ENCODE measurements at places on chromosomes 5 and 9.

DNA sequence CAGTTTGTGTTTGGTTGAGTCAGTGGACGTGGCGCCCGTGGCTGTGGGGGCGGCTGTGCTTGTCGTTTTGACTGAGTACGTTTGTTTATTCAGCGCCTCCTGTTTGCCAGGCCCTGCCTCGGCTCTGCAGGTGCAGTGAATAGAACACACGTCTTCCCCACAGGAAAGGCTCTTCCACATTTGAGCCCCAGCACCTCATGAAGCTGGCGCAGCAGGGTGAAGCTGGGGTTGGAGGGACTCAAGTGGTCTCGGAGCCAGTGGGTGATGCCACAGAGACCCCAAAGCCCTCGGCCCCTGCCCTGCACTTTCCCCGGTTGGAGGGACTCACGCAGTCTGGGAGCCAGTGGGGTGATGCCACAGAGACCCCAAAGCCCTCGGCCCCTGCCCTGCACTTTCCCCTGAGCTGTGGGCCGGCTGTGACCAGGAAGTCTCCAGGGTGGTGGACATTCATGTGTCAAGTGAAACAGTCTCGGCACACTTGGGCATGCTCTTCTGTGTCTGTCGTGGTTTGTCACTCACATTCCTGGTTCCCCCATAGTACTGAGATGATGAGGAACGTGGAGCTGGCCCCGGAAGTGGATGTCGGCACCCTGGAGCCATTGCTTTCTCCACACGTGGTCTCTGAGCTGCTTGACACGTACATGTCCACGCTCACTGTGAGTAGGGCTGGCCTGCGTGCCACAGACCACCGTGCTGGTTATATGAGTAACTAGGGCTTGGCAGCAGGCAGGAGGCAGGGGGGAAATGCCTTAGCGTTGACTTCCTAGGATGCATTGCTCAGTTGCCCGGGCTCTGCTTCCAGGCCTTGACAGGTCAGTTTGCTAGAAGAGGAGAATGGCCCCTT lies 13.6 kb downstream of the EXOC3 start:
- DNase-seq = no peak

DNA sequence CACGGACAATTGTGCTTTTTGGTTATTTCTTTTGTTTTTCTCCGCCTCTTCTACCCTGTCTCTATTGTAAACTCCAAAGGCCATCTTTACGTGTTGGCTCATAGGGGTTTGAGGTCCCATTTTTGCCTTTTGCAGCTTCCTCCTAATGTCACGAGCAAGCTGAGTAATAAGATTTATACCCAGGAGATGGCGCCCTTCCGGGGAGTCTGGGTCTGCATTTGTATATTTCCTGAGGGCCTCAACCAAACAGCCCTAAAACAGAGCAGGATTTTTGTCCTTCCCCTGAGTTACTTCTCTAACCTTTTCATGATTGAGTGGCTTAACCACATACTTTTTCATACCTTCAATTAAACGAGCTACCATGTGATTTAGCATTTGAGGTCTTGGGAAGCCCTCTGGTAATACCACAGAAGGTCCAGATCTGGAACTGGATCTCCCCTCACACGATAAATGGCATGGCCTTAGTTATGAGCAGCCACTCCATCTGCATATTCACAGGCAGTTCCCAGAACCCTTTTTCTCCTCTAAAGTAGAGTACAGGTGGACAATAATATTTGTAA lies 11.2 kb upstream of the CFAP95 start:
- DNase-seq = no peak

- DNase-seq = no peak
These were observed 38.6 kb upstream of the PIK3R1 start for GRCh38 chr5:68176802-68177479.

- DNase-seq = no peak
These were observed 39.4 kb upstream of the GRAMD2B start for GRCh38 chr5:126383776-126384175.

DNA sequence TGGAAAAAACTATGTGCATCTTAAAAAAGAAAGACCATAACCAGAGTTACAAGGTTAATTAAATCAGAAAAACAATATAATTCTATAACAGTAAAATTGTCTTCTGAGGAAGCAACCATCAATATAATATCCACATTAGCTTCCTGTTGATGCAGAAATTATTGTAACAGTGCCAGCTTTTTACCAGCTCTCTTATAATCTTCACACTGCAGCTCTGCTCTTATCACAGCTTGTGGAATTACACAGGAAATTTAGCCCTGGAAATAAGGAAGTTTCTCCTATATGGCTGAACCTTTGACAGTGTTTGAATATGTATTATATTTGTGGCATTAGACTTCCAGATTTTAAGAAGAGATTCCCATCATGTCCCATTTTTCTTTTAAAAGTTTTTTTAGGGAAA lies 49.1 kb upstream of the TEK start:
- no peak for DNase-seq

- DNase-seq = no peak
These were observed 31.2 kb downstream of the FGF18 start for GRCh38 chr5:171450423-171451331.

- no peak for DNase-seq
These were observed 31.0 kb downstream of the GLDC start for GRCh38 chr9:6614489-6614888.

DNA sequence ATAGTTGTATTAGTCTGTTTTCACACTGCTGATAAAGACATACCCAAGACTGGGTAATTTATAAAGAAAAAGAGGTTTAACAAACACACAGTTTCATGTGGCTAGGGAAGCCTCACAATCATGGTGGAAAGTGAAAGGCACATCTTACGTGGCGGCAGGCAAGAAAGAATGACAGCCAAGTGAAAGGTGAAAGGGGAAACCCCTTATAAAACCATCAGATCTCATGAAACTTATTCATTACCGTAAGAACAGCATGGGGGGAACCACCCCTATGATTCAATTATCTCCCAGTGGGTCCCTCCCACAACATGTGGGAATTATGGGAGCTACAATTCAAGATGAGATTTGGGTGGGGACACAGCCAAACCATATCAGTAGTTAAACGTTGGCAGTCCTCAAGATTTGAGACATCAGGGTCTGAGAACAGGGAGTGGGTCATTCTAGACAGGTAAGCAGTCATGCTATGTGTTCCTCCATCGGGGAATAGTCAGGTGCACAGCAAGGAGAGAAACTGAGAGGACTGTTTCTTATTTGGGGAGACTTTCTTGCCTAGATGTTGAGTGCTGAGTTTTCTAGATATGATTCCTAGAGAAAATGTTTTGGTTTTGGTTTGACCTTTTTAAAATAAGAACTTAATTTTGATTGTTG lies 45.8 kb upstream of the ENTREP1 start:
- DNase-seq = no peak

DNA sequence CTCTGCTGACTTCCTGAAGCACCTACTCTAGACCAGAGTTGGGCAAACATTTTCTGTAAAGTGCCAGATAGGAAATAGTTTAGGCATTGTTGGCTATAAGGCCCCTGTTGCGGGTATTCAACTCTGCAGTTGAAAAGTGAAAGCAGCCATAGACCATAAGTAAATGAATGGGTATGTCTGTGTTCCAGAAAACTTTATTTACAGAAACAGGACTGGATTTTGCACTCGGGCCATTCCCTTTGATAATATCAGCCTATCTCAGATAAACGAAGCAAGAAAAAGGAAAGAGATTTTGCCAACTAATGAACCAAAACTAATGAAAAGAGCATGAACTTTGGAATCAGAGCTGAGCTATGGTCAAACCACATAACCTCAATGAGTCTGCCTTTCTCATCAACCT lies 184.4 kb downstream of the SAXO1 start:
- no peak for DNase-seq

GRCh38 chr5:56545016-56545415 lies 270.3 kb upstream of the MAP3K1 start:
- DNase-seq = no peak

DNA sequence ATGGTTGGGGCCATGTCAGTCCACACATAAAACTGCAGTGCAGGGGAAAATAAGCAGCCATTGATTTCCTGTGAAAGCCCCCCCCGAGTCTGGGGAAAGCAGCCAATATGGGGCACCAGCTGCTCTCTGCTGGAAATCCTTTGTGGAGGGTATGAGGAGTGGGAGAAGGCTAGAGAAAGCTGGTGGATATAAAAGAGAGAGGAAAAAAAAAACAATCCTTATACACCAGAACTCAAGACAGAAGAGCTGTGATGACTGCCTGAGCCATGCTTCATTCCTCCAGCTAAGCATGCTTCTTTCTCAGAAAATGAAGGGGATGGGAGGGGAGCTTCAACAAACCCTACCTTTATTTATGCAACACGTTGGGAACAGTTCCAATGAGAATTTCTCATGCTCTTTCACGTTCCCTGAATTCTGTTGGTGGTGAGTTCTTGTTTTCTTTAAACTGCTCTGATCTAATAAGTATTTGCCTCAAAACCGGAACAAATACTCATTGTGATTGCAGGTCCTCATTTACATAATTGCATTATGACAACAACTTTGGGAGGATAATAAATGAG lies 688.0 kb upstream of the SEMA6A start:
- DNase-seq = no peak

DNA sequence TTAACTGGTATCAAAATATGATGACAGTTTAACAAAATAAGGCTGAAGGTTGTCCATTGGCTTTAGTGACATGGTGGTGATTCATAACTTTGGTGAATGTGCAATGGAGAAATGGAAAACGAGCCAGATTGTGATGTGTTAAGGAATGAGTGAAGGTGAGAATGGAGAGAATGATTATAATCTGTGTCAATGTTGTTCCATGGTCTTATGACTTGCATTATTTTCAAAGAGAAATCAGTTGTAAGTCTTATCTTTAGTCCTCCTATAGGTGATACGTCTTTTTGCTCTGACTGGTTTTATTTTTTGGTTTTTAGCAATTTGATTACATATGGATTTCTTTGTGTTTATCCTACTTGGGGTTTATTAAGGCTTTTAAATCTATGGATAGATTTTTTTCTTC lies 12.7 kb downstream of the OR1L6 start:
- no peak for DNase-seq

- DNase-seq = no peak
These were observed 237.7 kb downstream of the ADAMTS6 start for GRCh38 chr5:65244031-65244430.

DNA sequence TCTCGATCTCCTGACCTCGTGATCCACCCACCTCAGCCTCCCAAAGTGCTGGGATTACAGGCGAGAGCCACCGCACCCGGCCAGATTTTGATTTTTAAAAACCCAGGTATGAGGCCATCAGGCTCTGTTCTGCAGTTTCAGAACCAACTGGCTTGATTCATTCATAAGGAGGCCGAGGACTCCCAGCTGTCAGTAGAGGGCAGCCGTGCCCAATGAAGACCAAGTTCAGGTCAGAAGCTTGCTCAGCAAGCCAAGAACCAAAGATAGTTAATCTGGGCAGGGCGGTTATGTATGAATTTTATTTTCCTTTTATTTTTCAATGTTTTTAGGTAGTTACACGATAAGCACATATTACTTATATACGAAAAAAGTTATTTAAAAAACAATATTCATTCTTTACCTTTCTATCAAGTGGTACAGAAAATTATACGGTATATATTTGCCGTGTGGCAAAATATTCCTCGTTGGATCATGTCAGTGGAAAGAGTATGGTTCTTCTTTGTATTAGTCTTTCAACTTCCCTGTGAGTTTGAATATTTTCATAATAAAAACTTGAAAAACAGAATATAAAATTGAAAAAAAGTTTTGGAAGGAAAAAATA lies 18.0 kb downstream of the MGAT1 start:
- peak; percentile 87 for DNase-seq

GRCh38 chr5:43370352-43370751 lies 41.8 kb downstream of the CCL28 start:
- no peak for DNase-seq

DNA sequence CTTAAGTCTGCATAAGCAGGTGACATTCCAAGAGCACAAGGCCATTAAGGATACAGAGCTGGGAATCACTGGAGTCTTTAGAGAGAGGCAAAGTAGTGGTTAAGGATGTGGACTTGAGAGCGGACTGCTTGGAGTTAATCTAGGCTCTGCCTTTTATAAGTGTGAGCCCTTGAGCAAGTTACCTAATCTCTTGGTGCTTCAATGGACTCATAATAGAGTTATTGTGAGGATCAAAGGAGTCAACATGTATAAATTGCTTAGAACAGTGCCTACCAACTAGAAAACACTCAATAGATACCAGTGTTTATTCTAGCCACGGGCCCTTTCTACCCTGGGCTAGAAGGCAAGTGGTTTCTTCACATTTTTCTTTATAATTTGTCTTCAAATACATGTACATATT lies 819.4 kb downstream of the NR2F1-AS1 start:
- DNase-seq = no peak

- DNase-seq = no peak
These were observed 199.8 kb upstream of the FBXL7 start for GRCh38 chr5:15300141-15300540.

- no peak for DNase-seq
These were observed 63.2 kb downstream of the SLC44A1 start for GRCh38 chr9:105307591-105308130.
